ENCODE measurements at places on chromosomes 16 and 17.

DNA sequence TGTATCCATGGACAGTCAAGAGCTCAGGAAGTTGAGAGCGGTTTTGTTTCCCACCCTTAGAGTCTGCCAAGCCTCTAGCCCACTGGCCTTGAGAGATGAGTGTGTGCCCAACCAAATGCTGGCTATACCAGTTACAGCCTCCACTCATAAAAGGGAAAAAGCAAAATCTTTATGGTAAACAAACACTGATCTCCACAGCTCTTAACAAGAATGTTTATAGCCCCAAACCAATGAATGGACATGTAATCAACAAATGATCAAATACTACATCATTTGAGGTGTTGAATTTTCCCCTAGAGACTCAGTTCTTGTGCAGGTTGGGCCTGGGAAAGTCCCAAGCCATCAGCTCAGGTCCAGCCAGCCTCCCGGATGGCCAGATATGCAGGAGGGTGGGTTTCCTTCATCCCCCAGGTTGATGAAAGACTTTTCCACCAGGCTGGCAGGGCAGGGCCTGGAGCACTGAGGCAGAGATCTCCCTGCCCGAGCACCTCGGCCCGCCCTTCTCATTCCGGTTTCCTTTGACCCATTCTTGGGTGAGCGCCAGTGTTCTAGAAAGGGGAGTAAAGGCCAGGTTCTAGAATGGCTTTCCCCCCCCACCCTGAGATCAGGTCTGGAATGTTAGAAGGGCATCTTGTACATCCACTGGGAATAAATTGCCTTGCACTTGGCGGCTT is 3.9 kb upstream of the EFTUD2 start:
- DNase-seq = peak; percentile 26

DNA sequence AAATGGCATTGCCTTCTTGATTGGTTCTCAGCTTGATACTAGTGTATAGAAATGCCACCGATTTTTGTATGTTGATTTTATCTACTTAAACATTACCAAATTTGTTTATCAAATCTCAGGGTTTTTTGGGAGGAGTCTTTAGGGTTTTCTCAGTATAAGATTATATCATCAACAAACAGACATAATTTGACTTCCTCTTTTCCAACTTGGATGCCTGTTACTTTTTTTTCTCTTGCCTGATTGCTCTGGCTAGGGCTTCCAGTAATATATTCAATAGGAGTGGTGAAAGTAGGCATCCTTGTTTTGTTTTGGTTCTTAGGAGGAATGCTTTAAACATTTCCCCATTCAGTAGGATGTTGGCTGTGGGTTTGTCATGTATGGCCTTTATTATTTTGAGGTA is 29.1 kb downstream of the EFCAB13 start:
- DNase-seq = no peak

- DNase-seq = no peak
Observed at GRCh38 chr17:61496957-61497653, 44.9 kb downstream of the TBX4 start.

- DNase-seq = no peak
Observed at GRCh38 chr16:13911871-13912270, 8.1 kb upstream of the ERCC4 start.

GRCh38 chr17:57033296-57033695 is 51.8 kb upstream of the AKAP1 start:
- peak; percentile 34 for DNase-seq

DNA sequence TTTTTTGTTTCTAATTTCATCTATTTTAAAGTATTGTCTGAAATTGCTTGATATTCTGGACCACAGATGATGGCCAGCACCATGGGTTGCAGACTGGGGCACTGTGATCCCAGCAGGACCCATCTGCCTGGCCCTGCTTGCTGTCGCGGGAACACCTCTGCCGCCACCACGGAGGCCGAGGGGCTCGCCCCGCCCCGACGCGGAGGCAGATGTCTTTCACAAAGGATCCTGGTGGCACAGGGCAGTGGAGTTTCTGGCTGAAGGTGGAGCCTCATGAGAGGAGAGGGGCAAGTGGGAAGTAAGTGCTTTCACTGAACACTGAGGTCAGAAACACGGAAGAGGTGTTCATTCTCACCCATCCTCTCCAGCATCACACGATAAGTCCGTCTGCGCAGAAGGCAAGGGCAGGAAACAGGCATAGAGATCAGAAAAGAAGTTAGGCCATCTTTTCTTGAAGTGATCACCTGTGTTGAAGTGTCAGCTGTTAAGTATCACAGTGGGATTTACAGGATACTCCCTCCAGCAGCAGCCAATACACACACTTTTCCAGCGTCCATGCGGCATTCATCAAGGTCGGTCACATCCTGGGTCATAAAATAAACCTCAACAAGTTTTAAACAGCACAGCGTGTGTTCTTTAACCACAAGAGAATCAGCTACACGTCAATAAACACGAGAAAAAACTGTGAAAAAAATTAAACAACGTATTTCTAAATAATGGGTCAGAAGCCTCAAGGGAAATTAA is 194.5 kb downstream of the RPTOR start:
- DNase-seq = no peak

- no peak for DNase-seq
Observed at GRCh38 chr17:16353317-16354174, at the start of gene CENPV. CENPV (minus strand) TSS chr17:16353469; CDS start chr17:16353436, 33 bp downstream.

DNA sequence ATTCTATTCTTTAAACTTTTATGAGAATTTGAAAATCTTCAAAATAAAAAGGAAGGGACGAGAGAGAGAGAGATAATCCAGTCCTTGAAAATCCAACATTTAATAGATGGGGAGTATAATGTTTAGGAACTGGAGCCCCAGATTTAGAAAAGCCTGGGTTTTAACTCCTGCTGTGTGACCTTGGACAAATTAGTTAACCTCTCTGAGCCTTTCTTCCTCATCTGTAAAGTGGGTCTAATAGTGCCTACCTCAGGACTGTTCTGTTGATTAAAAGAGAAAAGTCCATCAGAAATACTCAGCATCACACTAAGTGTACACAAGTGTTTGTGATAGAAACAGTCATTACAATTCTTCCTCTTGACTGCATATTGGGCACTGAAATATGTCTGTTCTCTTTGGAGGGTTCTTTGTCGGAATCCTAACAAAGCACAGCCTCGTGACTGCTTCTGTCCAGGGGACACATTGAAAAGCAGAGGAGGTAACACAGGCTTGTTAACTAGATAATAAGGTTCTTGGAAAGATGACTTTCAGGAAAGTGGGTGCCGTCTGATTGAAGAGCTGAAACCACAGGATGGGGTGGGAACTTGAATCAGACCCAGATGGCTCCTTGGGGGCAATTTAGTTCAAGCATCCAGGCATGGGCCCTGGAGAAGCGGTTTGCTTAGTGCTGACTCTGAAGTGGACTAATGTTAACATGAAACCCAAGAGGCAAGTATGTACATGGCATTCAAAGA is 128.2 kb downstream of the CLEC16A start:
- no peak for DNase-seq

GRCh38 chr16:86127366-86127765 is 228.4 kb downstream of the IRF8 start:
- no peak for DNase-seq

GRCh38 chr17:6574687-6575595 is 18.6 kb upstream of the PITPNM3 start:
- DNase-seq = peak; percentile 64

DNA sequence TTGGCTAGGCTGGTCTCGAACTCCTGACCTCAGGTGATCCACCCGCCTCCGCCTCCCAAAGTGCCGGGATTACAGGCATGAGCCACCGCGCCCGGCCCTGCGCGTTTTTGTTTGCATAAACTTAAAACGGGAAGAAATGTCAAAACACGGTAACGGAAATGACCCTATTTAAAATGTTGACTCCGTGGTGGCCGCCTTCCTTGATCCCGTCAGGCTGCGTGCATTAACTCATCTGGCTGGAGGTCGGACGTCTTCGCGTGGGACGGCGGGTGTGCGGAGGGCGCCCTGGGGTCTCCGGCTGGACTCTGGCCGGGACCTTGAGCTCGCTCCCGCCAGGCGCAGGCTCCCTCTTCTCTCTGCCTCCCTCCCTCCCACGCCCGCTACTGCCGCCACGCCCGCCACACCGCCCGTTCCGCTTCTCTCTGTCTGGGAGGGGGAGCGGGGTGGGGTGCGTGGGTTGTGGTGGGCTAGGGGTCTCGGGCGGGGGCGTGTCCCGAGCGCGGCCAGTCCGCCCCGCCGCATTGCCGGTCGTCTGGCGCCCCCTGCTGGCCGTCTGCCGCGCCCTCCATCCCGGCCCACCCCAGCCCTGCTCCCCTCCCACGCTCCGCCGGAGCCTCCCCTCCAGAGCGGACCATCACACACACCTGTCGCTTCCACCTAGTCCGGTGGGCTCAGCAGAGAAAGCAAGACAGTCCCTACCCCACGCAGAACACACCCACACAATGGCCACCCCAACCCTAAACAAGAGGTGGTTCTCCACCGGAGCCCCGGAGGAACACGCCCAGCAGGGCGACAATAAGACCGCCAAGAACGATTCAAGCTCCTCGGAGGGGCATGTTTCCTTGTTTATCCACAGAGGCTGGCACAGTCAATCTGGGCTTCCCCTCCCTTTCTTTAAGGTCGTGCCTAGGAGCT is 1.2 kb upstream of the CCDC42 start:
- peak; percentile 87 for DNase-seq

GRCh38 chr17:82985428-82985805 is 94.0 kb upstream of the METRNL start:
- DNase-seq = no peak

DNA sequence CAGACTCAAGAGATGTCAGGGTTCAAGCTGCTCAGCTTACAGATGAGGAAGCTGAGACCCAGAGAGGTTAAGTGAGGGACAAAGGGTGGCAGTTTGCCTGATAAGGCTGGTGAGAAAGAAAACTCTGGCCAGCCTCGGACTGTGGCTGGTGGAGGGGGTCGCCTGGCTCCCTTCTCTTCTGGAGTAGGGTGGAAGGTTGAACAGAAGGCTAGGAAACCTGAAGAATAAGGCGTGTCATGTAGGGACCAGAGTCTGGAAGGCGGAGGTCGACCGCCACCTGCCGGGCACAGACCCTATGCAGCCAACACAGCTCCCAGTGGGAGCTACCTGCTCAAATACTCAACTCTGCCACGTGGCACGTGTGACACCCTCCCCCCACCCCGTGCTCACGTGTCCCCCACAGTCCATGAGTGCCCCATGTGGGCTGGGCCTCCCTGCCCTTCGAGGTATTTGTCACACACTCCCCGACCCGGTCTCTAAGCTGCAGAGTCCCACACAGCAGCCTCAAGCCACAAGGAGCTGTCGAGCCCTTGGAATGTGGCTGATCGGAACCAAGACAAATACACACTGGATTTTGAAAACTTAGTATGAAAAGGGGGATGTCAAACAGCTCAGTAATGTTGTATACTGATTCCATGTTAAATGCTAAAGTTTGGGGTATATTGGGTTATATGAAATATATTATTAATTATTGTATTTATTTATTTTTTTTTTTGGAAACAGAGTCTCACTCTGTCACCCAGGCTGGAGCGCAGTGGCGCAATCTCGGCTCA is 11.8 kb downstream of the HID1 start:
- DNase-seq = no peak

- DNase-seq = peak; percentile 47
Observed at GRCh38 chr16:63943566-63943965, 1178.3 kb downstream of the CDH11 start.

DNA sequence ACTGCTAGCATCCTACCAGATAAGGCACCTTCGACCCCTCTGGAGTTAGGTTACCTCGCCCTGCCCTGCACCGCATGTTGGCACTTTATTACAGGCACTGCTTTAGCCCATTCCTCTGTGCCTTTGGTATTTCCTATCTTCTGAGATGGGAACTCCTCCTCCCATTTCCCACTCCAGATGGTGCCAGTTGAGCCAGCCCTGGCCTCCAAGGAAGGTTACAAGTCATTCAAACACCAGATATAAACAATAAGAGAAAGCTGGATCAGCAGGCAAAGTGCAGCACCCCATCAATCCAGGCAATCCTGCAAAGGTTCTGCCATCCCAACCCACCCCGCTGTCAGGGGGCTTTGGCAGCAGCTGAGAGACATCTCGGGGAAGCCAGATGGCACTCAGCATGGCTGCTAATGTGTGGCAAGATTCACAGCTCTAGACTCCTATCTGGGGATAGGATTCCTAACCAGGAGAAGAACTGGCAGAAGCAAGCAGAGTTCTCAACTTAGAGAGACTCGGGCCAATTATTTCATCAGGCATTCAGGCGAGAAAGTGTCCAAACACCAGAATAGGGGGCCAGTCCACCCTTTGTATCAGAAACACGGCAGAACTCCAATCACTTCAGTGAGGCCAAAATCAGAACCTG is 113.0 kb downstream of the COPRS start:
- no peak for DNase-seq

DNA sequence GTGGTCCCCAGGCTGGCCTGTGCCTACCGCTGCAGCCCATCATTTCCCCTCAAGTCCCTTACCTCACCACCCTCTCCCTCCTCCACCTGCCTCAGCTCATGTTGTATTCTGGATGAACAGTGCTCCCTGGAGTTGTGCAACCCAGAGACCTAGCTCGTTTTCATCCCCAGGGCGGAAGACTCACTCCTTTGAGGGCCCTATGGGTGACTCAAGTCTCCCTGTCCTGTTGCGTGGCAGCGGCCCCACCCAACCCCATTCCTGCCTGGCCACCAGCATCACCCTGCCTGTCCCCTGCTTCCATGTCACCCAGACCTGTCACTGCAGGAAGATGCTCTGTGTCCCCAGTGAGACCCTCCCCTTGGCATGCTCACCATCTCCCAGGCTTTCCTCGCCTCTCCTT is 3.3 kb downstream of the ALOX12B start:
- no peak for DNase-seq

- no peak for DNase-seq
Observed at GRCh38 chr16:89064606-89065457, 28.8 kb upstream of the ACSF3 start.

DNA sequence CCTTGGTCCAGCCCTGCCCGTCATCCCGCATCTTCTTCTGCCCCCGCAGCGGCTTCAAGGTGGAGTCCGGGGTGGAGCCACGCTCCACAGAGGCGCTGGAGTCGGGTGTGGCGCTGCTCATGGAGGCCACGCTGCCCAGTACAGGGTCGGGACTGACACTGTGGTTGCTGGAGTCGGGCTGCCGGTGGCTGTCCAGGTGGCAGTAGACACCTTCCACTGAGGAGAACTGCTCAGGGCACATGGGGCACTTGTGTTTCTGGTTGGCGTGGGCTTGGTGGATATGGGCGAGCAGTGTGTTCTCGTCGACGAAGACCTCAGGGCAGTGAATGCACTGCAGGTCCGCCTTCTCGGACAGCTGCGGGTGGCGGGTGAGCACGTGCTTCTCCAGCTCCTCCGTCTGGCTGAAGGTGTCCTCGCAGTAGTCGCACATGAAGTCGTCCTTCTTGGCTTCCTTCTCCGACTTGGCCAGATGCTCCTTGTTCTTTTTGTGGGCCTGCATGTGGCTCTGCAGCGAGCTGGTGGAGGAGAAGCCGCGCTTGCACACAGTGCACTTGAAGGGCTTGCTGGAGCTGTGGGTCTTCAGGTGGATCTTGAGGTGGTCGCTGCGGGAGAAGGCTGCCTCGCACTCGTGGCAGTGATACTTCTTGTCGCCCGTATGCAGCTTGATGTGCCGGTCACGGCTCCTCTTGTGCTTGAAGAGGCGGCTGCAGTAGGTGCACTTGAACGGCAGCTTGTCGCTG is 217.8 kb downstream of the ZNF423 start:
- DNase-seq = no peak

DNA sequence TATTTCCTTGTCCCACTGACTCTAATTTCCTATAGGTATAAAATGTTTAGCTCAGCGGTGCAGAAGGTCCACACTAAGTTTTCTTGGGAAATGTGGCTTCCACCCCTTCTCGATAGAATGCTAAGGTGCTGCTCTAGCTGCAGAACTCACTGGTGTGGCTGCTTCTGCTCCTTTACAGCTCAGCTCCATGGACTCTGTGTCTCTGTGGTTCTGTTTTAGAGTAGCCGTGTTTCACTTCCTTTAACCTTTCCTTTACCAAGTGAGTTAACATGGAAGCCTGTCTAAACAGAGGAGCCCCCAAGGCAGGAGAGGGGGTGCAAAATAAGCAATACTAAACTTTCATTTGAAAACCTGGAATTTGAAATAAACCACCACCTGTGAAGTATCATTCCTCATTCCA is 65.3 kb downstream of the SPECC1 start:
- no peak for DNase-seq
